ENCODE measurements at places on chromosomes 5 and 9.
A peak's percentile ranks its signal among the peaks of the same experiment; 100 is the strongest.

DNA sequence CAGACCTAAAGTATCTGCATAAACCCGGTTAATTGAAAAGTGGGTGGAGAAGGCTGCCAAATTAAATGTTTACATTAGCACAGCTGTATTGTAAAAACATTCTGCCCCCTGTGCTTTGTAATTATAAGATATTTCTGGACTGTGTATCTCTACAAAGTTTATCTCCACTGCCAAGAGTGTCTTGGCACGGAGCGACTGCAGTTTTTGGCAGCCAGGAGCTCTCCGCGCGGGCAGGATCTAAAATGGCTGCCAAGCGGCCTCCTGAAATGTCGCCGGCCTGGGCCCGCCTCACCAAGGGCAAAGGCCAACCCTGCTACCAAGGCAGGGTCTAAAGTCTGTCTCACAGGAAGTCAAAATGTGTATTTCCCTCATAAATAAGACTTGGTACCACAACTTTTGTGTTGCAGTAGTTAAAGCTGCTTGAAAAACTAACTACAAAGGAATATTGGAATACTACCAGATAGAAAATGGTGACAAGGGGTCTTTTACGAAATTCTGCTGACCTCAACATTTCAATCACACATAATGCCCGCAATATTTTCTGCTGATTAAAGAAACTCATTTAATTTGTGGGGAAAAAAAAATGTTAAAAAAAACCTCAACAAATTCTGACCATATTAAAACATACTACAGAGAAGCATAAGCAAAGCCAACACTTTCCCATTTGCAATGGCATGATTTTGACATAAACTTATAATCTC is 110.4 kb downstream of the NFIB start:
- DNase-seq: peak; percentile 82

DNA sequence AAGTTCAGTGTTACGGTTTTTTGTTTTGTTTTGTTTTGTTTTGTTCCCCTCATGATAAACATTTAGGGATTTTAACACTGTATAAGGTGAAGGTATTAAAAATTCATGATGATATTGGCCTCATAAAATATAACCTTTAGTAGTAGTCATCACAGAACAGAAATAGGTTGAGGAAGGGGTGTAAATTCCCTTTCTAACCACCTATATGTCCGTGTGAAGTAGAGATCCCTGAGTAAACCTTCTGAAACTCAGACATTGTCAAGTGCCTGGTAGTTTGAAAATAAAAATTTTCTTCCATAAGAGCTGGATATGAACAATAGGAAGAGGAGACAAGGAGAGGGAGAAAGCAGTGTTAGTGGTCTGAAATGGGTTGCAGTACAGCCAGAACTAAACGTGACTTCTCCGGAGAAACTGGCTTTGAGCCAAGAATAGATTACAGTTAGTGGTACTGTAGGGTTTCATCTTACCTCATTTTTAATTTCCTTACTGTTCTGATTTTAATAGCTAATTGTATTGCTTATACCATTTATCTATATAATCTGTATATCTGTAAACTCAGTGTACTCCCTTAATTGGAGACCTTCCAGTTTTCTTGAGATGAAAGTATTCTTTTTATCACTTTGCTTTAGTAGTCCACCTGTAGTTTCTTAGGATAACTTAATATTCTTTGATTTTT is 18.3 kb downstream of the UGCG start:
- peak; percentile 68 for DNase-seq

GRCh38 chr5:174617910-174618309 is 106.5 kb upstream of the MSX2 start:
- no peak for DNase-seq

DNA sequence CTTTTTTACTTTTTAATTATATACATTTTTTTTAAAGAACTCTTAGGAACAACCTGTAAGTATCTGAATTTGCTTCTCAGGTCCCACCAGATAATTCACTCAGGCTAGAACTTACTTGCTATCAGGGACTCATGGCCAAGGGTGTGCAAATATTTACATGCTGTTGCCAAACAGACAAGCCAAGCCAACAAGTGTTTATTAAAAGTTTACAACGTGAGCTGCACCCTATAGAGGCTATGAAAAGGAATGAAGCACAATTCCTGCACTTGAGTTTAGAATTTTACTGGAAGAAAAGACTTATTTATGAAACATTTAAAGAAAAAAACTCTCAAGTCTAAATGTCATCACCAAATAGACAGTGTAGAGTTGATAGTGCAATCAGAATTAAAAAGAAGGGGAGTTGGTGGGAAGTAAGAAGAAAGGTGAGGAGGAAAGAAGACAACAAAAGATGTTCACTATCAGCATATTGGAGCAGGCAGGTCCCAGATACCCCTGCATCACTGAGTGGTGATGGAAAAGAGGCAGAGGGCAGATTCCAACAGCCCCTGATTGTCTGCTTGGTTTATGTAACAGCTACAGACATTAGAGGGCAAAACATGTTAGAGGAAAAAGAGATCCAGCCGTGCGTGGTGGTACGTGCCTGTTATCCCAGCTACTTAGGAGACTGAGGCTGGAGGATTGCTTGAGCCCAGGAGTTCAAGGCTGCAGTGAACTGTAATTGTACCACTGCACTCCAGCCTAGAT is 32.8 kb downstream of the SH3RF2 start:
- DNase-seq: no peak
